ENCODE measurements at places on chromosomes 7 and 10.

DNA sequence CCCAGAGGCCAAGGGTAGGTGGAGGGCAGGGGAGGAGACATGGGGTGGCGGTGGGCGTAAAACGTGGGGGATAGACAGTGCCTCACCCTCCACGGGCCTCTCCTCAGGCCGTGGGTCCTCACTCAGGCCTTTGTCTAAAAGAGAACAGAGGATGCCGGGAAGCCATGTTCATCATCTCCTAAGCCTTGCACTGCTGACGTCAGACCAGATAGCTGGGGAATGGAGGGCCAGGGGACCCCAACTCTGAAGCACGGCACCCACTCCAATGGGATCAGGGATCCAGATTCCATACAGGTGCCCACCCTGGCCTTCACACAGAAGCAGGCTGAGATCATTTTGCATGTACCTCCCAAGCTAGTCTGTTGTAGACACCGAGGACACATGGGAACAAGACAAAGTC lies 83.4 kb upstream of the TMEM248 start:
- no peak for DNase-seq

DNA sequence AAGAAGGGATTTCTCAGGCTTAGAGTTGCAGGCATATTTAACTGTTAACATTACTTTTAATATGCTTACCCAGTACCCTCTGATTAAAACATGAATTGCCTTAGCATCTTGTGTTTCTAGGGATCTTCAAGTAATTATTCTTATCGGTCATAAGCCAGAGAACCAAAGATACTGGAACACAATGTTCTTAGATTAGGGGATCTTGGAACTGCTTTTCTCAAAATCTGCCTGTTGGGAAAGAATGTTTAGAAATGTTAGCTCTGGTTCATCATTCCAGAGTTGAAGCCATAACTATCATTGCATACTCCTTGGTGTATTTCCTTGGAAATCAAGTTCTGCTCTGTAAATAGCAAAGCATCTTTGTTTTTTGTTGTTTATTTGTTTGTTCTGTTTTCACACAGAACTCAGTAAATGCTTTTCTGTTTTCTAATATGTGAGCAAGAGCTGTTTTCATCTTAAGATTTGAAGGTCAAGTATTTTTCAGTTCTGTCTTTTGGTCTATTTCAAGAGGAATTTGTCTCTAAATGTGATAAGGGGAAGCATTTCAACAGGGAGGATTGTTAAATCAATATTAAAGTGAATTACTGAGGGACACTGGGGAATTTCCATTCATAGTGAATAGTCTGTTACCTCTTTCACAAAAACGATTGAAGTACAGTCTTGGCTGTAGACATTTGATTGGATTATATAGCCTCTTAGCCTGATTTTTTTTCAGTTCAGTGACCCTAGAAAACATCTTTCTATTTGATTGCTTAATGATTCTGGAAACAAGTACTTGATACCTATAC lies 103.2 kb upstream of the CYP26C1 start:
- DNase-seq, result no peak

GRCh38 chr7:25557379-25557917 lies 329.2 kb upstream of the NPVF start:
- DNase-seq, result no peak

- no peak for DNase-seq
Observed at GRCh38 chr7:14288701-14289100, 299.2 kb upstream of the ETV1 start.

DNA sequence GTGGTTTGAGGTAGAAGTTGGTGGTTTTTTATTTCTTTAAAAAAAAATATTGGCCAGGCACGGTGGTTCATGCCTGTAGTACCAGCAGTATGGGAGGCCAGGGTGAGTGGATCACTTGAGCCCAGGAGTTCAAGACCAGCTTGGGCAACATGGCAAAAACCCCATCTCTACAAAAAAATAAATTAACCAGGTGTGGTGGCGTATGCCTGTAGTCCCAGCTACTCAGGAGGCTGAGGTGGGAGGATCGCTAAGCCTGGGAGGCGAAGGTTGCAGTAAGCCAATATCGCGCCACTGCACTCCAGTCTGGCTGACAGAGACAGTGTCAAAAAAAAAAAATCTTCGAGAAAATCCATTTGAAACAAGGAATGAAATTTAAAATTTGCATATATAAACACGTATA lies 1.1 kb downstream of the IL2RA start:
- DNase-seq, result no peak

- DNase-seq, result no peak
Observed at GRCh38 chr7:117616694-117617093, 136.9 kb downstream of the CFTR start.

GRCh38 chr10:113438652-113439051 lies 114.2 kb upstream of the HABP2 start:
- no peak for DNase-seq

- DNase-seq, result no peak
Observed at GRCh38 chr10:52424341-52424740, 110.3 kb downstream of the DKK1 start.

GRCh38 chr10:118669020-118669791 lies 73.8 kb upstream of the PRLHR start:
- no peak for DNase-seq

GRCh38 chr7:6435486-6436384 lies 12.0 kb downstream of the DAGLB start:
- peak; percentile 68 for DNase-seq

- DNase-seq, result no peak
Observed at GRCh38 chr10:121831777-121832176, 96.1 kb downstream of the ATE1 start.
